ENCODE measurements at places on chromosomes 4 and X. TPM values are rescaled to one million over a fixed set of nuclear protein-coding genes. Genes with fewer than 3 reads are reported as not detected.

DNA sequence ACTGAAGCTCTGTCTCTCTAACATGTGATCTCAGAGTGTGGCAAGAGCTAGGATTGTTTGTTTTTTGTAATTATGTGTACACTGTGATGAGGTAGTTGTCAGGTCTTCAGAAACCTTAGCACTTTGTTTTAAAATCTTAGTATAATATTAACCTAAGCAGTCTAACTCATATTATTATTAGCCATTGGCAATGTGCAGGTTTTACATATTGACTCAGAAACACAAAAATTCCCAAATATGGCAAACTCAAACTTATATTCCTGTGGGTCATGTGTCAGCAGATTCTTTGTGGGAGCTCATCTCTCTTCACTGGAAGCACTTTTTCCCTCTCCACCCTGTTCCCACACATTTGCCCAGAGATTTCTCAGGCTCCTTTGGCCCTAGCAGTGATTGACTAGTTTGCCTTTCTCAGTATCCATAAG is 8.2 kb upstream of the PWWP3B start:
- no peak for DNase-seq

Gene SMIM10
- not detected for total RNA-seq

Gene RIBC1
- total RNA-seq = 0.64 TPM

DNA sequence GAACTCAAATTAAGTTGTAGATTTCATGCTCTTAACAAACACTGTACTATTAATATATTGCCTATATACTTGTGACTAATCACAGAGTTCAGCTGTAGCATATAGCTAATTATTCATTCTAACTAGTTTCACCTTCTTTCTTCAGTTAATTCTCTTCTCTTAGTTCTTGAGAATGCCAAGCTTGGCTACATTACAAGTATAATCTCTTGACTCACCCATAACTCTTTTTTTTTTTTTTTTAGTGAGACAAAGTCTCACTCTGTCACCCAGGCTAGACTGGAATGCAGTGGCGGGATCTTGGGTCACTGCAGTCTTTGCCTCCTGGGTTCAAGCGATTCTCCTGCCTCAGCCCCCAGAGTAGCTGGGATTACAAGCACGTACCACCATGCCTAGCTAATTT is 5.4 kb downstream of the KLHL5 start:
- DNase-seq = no peak

DNA sequence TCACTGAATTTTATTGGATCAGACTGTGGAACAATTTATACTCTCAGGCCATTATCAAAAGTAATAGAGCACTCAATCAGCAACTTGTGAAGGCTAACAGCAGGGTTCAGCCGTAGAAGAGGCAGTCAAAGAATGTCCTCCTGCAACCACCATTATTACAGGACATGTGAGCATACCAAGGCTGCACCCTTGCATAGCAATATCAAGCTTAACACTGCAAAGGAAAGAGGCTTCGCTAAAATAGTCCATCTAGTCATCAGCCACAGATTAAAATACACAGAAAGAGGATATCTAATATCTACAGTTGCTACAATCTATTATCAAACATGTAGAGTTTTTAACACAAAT is 42.9 kb upstream of the TMPRSS11B start:
- no peak for DNase-seq

Measured in glutamatergic neuron (in vitro differentiated cells).